MCF 10A (cell line): ENCODE measurements at places on chromosomes 2 and 18.

GRCh38 chr18:41969881-41970280 lies 14.8 kb downstream of the PIK3C3 start:
- no peak for DNase-seq

DNA sequence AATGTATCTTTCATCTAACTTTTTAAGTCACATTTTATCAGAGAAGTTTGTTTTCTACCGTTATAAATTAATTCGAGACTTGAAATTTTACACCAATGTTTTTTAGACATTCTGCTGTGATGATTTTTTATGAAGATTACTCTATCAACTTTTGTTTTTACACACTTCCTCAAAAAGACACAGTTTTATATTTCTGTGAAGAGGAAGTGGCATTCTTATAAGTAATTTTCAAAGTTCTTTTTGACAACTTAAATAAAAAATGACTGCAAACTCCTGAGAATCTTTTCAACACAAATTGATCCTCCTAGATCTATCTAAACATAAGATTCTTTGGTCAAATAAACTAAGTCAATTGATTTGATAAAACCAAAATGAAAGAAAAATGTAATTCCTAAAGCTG lies 13.7 kb downstream of the ANKRD44 start:
- DNase-seq = no peak

DNA sequence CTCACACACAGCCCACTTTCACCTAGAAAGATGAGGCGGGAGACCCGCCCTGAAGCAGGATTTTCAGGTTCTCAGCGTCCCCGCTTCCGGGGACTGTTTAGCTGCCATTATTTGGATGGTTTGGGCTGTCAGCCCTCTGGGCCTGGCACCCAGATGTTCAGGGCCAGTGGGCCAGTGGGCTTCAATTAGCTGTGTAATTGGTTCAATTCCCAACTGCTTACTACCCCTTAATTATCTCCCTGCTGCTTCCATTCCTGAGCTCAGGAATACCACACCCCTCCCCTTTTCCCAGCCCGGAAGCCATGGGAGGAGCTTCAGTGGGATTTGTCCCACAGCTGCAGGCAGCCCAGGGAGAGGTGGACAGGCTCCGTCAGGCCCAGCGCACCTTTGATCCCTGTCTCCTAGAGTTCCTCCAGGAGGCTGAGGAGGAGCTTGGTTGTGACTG lies 114.1 kb upstream of the MYCN start:
- DNase-seq = no peak

DNA sequence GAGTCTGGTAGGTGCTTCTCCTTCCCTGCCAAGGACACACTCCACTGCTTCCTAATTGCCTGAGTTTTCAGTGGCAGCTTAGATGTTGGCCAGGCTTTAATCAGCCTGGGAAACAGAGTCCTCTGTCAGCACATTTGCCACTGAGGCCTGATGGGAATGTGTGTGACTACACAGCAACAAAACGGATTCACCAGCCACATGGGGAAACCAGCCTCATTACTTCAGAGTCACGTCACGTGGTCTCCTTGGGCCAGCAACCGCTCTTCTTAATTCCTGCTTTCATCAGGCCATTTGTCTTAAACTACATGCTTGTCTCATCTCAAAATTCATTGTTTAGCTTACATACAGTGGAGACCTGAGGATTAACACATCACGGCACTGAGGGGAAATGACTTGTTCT lies 93.9 kb upstream of the LTBP1 start:
- DNase-seq = no peak

GRCh38 chr2:188668017-188668680 lies 306.0 kb upstream of the COL3A1 start:
- DNase-seq = peak; percentile 69
